ENCODE measurements at places on chromosomes 1 and 21.

- DNase-seq, result no peak
Measured at GRCh38 chr1:12486401-12487005, 131.5 kb downstream of the DHRS3 start.

DNA sequence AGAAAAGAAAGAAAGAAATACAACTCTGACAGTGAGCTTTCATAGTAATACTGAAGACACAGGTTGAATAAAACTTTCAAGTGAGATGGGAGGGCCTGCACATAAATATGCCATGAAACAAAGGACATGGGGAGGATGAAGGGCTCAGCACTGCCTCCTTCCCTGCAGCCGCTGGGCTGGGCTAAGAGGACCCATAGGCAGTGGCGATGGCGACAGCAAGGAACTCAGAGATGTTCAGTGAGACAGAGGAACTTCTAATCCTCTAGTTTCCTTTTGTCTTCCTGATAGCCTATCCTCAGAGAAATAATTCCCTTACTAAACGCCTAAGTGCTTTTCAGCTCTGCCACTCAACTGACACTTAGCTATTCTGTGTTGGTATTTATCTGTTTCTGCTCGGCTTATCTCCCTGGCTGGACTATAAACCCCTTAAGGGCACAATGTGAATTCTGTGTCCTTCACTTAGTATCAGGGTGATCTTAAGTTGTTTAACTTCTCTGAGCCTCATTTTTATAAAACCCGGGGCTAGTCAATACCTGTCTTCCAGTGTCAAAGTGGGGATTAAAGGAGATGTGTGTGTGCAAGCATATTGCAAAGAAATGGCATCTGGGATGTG, 24.4 kb upstream of the IER5 start:
- DNase-seq, result no peak

DNA sequence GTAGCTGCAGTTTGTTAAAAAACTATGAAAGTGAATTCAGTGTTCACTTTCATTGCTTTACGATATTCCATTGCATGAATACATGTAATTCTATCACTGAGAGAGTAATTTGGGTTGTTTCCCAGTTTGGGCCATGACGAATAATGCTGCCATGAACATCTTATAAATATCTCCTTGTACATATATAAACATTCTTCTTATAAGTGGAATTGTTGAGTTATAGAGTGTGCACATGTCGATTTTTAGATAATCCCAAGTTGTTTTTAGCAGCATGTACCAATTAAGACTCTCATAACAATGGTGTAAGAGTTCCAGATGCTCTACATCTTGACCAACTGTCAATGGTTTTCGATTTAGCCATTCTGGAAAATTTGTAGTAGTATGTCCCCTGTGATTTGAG, 40.9 kb downstream of the ALG6 start:
- DNase-seq, result no peak

- no peak for DNase-seq
Measured at GRCh38 chr1:162026881-162027280, 3.2 kb upstream of the OLFML2B start.

DNA sequence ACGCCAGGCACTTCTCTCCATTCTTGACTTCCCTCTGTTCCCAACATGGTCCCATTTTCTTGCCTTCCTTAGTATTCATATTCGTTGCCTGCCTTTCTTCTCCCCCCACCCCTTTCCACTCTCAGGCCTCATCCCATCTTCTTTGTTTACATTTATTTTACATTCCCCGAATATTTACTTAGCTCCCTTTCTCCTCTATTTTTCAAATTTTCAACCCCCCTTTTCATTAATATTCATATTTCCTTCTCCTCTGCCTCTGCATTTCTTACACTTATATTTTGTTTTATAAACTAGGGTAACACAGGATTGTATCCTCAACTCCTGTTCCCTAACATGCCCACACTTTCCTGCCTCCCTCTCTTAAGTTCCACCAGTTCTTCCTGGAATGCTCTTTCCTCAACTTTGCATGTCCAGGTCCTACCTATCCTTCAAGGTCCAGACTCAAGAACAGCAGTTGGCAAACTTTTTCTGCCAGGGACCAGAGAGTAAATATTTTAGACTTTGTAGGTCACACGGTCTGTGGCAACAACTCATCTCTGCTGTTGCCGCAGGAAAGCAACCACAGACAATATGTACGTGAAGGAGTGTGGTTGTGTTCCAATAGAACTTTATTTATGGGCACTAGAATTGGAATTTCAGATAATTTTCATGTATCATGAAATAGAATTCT, 29.8 kb upstream of the A3GALT2 start:
- DNase-seq, result no peak
